ENCODE measurements at places on chromosomes 16 and 17. TPM values are rescaled to one million over a fixed set of nuclear protein-coding genes. Genes with fewer than 3 reads are reported as not detected.

The VWA3A gene
- 0.12 TPM for total RNA-seq

The CCL13 gene
- not detected for total RNA-seq

The DPEP2 gene
- not detected for total RNA-seq

The KRTAP4-1 gene
- not detected for total RNA-seq

The CSH2 gene
- not detected for total RNA-seq

The ABCC11 gene
- 0.20 TPM for total RNA-seq

The CCL14 gene
- not detected for total RNA-seq

The KRT39 gene
- total RNA-seq = not detected

The CHRNE gene
- total RNA-seq = not detected

The ZG16B gene
- total RNA-seq = 6.9 TPM

The ZMYND15 gene
- 1.3 TPM for total RNA-seq

The HOXB4 gene
- 0.44 TPM for total RNA-seq

The GPR142 gene
- total RNA-seq = not detected

The CCL15 gene
- not detected for total RNA-seq

The CCL2 gene
- total RNA-seq = 1.0 TPM

The PABPN1L gene
- total RNA-seq = not detected

The PIK3R5 gene
- total RNA-seq = not detected

The EVPL gene
- total RNA-seq = 7.7 TPM
